ENCODE measurements at places on chromosomes 7 and 10. TPM values are rescaled to one million over a fixed set of nuclear protein-coding genes. Genes with fewer than 3 reads are reported as not detected.

Gene ASB10
- total RNA-seq: not detected

Gene CAMK2B
- 0.57 TPM for total RNA-seq

Gene OR6B1
- not detected for total RNA-seq

Gene ZNF33A
- total RNA-seq: 31.2 TPM

Gene CNPY1
- not detected for total RNA-seq

DNA sequence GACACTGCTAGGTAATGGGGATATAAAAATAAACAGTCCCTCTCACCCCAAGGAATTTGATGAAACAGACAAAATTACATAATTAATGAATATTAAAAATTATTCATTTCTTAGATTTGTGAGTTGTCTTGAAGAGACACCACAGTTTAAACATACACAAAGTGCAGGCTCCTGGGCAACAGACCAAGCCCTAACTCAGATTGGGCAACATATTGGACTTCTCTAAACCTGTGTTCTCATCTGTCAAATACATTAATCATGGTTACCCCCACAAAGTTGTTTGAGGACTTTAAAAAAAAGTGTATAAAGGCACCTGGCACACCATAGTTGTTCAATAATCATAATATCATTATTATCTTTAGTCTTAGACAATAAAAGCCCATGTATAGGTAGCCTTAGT, 62.5 kb upstream of the CAPZA2 start:
- no peaks in the 10 kb centered on the region for H3K27me3 ChIP-seq
- no peaks in the 10 kb centered on the region for H3K4me1 ChIP-seq
- DNase-seq: no peak

- H3K27me3 ChIP-seq: no peaks in the 10 kb centered on the region
- no peak for DNase-seq
- H3K27ac ChIP-seq: no peak overlapping the region
- H3K36me3 ChIP-seq: no peaks in the 10 kb centered on the region
- H3K4me3 ChIP-seq: no peak overlapping the region
Measured at GRCh38 chr7:155477476-155477875, 19.5 kb downstream of the EN2 start.

DNA sequence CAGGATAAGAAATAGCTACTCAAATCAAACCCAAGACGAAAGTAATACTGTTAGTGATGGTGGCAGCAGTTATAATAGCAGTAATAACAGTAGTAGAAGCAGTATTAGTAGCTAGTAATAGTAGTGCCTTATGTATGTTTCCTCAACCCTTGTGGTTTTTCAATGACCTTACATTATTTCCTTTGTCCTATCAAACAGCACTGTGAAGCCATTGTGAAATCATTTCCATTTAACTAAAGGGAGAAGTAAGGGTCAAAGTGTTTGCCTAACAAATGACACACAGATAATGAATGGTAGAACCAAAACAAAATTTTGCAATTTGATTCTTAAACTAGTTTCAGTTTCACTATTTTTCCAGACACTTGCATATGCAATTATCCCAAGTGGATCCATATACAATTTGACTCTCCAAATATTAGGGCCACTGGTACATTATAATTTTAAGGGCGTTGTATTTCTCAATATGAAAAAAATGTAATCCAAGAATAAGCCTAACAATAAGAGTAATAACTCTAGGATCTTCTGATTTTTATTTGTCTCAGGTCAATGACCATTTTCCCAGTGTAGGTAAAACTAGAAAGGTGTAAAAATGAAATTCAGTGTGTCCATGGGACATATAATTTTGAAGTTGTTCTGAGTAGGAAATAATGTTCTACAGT, 33.7 kb upstream of the TMEM26 start:
- no peak for DNase-seq
- no peaks in the 10 kb centered on the region for H3K27me3 ChIP-seq
- H3K27ac ChIP-seq: no peak overlapping the region
- H3K36me3 ChIP-seq: no peaks in the 10 kb centered on the region
- no peaks in the 10 kb centered on the region for H3K4me1 ChIP-seq
- H3K4me3 ChIP-seq: no peak overlapping the region

DNA sequence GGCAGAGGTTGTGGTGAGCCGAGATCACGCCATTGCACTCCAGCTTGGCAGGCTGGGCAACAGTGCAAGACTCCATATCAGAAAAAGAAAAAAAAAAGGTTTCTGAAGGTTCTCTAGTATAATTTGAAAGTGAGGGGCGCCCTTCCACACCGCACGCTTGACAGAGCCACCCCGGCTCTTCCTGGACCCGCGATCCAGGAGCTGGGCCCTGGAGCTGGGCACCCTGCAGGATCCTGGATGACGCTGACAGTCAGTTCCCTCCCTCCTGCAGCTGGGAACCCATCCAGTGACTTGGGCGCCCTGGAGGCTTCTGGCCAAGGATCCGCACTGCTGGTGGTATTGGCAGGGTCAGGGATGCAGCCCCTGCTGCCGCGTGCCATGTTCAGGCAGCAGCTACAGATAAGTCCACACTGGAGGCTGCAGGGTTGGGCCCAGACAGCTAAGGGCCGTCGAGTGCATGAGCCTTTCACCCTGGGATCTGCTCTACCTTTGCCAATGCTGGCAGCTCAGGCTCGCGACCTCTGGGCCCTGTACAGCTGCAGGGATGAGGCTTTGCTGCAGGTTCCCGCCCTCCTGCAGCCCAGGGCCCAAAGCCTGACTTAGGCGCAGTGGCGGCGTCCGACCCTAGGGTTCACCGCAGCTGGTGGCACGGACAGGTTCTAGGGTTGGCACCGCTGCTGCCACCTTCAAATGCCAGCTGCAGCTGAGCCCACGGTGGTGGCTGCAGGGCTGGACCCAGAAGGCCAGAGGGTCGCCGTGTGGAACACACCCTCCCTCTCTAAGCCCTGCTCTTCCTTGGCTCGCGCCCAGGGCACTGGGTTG, 110.2 kb downstream of the OR13A1 start:
- no peak overlapping the region for H3K27ac ChIP-seq
- H3K36me3 ChIP-seq: no peaks in the 10 kb centered on the region
- no peak for DNase-seq
- no peak overlapping the region for H3K4me3 ChIP-seq

DNA sequence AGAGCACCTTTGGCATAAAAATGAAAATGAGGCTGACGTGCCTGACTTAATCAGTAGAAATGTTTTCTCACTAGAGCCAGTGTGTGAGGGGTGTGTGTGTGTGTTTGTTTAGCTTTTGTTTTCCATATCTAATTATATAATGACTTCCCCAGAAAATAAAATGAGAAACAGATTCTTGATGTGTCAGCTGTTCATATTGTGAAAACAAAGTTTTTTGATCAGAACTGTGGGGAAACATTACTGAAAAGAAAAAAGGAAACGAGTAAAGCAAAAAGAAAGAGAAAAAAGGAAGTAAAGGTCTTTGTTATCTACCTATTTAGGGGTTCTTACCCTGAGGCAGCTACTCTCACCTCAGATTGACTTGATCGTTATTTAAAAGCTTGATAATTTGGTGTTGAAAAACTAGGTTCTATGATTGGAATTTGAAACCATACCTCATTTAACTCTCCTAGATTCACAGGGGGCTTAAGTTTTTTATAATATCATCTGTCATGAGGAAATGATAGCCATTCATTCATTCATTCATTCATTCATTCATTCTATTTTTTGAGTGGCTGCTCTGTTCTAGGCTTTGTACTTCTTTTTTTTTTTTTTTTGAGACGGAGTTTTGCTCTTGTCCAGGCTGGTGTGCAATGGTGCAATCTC, 58.0 kb downstream of the CREM start:
- DNase-seq: no peak
- no peaks in the 10 kb centered on the region for H3K36me3 ChIP-seq
- H3K27ac ChIP-seq: no peak overlapping the region
- H3K27me3 ChIP-seq: no peaks in the 10 kb centered on the region
- no peaks in the 10 kb centered on the region for H3K4me1 ChIP-seq

- H3K4me1 ChIP-seq: no peaks in the 10 kb centered on the region
- H3K27ac ChIP-seq: no peak overlapping the region
- no peaks in the 10 kb centered on the region for H3K36me3 ChIP-seq
- no peak overlapping the region for H3K4me3 ChIP-seq
- DNase-seq: no peak
Measured at GRCh38 chr7:149782682-149783345, 9.4 kb upstream of the ZNF467 start.

DNA sequence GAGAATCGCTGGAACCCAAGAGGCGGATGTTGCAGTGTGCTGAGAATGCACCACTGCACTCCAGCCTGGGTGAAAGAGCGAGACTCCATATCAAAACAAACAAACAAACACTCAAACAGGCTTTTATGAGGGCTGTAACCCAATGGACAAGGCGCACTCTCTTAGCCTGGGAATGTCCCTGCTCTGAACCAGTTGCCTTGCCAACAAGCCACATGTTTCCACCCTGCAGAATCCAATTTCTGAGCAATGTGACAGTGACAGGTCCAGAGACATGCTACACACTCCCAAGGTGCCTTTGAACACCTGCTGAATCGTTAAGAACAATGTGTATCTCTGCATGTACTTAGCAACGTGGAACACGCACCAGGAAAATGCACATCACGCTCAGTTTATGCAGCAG, 186.8 kb upstream of the AUTS2 start:
- no peaks in the 10 kb centered on the region for H3K36me3 ChIP-seq
- H3K27me3 ChIP-seq: no peaks in the 10 kb centered on the region
- H3K27ac ChIP-seq: no peak overlapping the region

DNA sequence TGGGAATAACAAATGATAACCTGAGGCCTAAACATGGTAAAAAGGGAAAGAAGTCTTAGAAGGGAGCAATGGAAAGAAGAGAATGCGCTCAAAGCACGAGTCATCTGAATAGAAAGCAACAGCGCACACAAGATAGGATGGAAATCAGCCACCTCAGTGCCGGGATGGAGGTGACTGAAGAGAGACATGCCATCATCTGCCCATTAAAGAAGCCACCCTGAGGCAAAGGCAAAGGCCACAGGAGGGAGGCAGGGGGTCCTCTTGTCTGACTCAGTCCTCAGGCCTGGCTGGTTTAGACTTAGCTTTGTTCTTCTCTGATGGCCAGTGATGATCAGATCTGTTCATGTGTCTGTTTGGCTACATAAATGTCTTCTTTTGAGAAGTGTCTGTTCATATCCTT, 180.6 kb downstream of the CHCHD3 start:
- no peak overlapping the region for H3K4me3 ChIP-seq
- no peaks in the 10 kb centered on the region for H3K4me1 ChIP-seq
- H3K27me3 ChIP-seq: no peaks in the 10 kb centered on the region
- no peak overlapping the region for H3K27ac ChIP-seq
